Karpas-422 (cell line): ENCODE measurements at places on chromosomes 12 and 14. TPM values are rescaled to one million over a fixed set of nuclear protein-coding genes. Genes with fewer than 3 reads are reported as not detected.

Gene ENDOU
- total RNA-seq, result 1.2 and 10.7 TPM in 2 replicates

Gene AKAP5
- 0.22 and 0.56 TPM in 2 replicates for total RNA-seq

Gene TMBIM4
- total RNA-seq, result 36.1 and 151 TPM in 2 replicates

Gene LLPH
- total RNA-seq, result 5.6 and 15.3 TPM in 2 replicates

Gene ZNF385A
- 4.1 and 12.2 TPM in 2 replicates for total RNA-seq

Gene KRT77
- total RNA-seq, result not detected in 2 replicates

Gene HOXC9
- total RNA-seq, result not detected in 2 replicates

Gene MPHOSPH9
- 61.7 and 84.9 TPM in 2 replicates for total RNA-seq

Gene SIX1
- 0.18 and 0.56 TPM in 2 replicates for total RNA-seq

Gene TGFB3
- 1.7 and 10.0 TPM in 2 replicates for total RNA-seq

Gene KLRC2
- not detected in 2 replicates for total RNA-seq

Gene CATSPERB
- not detected in 2 replicates for total RNA-seq

DNA sequence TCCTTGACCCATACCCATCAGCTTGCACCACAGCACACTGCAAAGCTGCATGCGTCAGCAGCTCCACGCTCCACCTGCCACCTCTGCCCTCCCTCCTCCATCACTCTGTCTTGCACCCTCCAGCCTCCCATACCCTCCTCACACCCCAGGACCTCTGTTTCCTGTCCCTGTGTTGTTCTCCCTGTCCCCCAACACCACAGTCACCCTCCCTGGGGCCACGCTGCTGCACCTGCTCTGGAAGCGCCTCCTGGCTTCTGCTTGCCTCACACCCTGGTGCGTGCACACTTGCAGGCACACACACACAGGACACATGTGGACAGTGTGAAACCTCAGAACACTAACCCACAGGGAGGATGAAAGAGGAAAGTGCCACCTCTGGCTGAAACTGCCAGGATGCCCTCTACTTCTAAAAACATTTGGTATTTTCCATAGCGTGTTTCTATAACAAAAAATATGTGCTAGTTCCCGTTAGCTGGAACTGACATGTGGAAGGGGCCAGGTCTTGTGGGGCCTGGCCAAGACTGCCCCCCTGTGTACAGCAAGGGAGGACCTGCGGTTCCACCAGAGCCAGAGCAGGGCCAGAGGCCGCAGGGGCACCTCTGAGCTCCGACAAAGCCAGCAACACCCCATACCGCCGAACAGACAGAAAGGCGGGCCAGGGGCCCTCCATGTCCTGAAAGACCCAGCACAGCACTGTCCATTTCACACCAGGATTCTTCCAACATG, 10.0 kb downstream of the BRF1 start:
- H3K4me1 ChIP-seq, result peaks cover 14% of the 10 kb centered on the region
- no peak for DNase-seq
- H3K4me3 ChIP-seq, result no peak overlapping the region
- H3K27me3 ChIP-seq, result no peaks in the 10 kb centered on the region
- no peaks in the 10 kb centered on the region for H3K36me3 ChIP-seq

- H3K36me3 ChIP-seq, result no peaks in the 10 kb centered on the region
- no peak overlapping the region for H3K27ac ChIP-seq
- H3K27me3 ChIP-seq, result no peaks in the 10 kb centered on the region
- H3K4me1 ChIP-seq, result no peaks in the 10 kb centered on the region
- DNase-seq, result no peak
Measured at GRCh38 chr12:1346126-1346525, 248.3 kb downstream of the FBXL14 start.

GRCh38 chr14:88209273-88209672, 113.8 kb downstream of the KCNK10 start:
- no peak overlapping the region for H3K27ac ChIP-seq
- H3K27me3 ChIP-seq, result 0 out of 2 replicates have a peak, but pooled peaks cover 4% of the 10 kb centered on the region
- peak overlapping the region; percentile 34; the same call in 1 of the 2 replicates for H3K4me3 ChIP-seq
- no peaks in the 10 kb centered on the region for H3K36me3 ChIP-seq
- DNase-seq, result peak; percentile 65
- H3K4me1 ChIP-seq, result peaks cover 37% of the 10 kb centered on the region

DNA sequence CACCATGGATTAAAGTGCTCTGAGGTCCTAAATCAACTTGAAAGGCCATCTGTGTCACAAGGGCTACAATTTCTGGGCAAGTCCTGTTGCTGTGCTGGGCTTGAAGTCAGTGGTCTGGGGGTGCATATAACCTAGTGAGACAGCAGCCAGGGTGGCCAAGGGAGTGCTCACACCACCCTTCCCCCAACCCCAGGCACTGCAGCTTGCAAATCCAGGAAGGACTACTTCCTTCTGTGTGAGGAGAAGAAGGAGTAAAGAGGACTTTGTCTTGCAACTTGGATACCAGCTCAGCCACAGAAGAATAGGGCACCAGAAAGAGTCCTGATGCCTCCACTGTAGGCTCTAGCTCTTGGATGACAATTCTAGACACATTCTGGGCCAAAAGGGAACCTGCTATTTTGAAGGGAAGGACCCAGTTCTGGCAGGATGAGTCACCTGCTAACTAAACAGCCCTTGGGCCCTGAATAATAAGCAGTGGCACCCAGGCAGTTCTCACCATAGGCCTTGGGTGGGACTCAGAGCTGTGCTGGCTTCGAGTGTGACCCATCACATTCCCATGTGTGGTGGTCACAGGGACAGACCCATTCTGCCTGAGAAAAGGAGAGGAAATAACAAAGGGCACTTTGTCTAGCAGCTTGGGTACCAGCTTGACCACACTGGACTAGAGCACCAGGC, 32.6 kb upstream of the DHRS7 start:
- no peaks in the 10 kb centered on the region for H3K36me3 ChIP-seq
- no peak overlapping the region for H3K27ac ChIP-seq
- H3K4me1 ChIP-seq, result peaks cover under 1% of the 10 kb centered on the region; the same call in 1 of the 2 replicates

DNA sequence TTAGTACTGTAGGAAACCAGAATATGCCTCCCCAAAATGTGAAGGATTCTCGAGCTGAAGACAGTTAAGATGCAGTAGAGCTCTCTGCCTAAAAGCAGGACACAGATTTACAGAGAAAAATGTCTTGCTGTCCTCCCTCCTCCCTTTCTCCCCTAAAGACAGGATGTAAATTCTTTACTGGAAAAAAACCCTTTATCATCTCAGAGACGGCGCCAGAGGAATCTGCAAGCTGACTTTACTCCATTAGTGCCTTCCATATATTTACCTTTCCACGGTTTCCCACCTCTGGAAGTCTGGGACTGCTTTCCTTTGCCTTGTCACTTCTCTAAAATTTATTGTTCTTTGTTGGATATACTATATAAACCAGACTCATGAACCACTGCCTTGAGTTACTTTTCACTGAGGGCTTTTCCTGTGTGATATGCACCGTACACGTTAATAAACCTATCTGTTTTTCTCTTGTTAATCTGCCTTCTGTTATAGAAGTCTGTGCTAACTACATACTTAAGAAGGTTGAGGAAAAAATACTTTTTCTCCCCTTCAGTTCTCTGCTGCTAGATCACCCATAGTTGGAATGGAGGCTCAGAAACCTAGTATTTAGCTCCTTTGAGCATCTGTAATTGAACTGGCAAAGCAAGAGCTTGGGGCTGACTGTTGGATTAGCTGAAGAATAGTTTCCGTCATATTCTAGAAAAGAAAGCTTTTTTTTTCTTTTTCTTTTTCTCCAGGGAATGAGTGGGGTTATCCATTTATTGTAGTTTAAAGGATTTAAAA, 99.9 kb downstream of the RAD51B start:
- no peak overlapping the region for H3K27ac ChIP-seq
- no peaks in the 10 kb centered on the region for H3K36me3 ChIP-seq
- no peaks in the 10 kb centered on the region for H3K4me1 ChIP-seq
- H3K4me3 ChIP-seq, result no peak overlapping the region

DNA sequence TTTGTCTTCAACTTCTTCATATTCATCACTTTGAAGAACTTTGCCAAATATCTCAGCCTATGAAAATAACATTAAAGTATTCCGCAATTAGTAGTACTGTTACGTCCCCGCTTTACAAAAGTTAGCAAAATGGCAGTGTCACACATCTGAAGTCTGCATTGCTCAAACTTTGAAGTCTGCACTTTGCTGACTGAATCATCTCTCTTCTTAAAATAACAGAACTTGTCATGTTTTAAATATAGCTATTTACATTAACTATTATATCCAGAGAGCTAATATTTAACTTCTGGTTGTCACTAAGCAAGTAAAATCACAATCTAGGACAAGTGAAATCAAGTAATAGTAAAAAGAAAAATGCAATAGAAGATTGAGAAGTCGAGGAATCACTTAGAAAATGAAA, 34.5 kb downstream of the IPO8 start:
- H3K27ac ChIP-seq, result no peak overlapping the region
- DNase-seq, result no peak
- H3K4me1 ChIP-seq, result peaks cover 10% of the 10 kb centered on the region; the same call in 1 of the 2 replicates
- H3K27me3 ChIP-seq, result no peaks in the 10 kb centered on the region

DNA sequence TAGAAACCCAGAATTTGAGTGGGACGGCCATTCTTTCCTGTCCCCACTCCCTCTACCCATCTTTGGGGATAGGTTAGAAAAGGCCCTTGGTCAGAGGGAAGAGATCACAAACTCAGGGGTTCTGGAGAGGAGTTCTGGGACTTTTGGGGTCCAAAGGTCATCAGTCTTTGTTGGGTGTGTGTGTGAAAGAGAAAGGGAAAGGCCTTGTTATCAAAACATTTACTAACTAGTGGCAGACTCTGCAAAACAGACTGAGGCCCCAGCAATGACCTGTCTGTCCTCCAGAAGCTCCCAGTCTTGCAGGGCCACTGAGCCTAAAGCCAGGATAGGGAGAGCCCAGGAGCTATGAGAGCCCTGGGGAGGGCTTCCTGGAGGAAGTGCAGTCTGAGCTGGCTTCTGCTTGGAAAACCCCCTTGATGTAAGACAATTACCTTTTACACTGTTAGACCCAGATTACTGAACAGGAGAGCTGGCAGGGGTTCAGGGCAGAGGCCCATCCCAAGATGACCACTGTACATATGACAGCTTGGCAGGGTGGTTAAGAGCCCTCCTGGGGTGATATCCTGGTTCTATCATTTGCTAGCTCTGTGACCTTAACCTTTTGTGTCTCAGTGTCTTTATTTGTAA, 429.1 kb upstream of the CCDC196 start:
- H3K4me1 ChIP-seq, result no peaks in the 10 kb centered on the region
- DNase-seq, result no peak
- no peaks in the 10 kb centered on the region for H3K36me3 ChIP-seq
- no peaks in the 10 kb centered on the region for H3K27me3 ChIP-seq
- no peak overlapping the region for H3K4me3 ChIP-seq
- H3K27ac ChIP-seq, result no peak overlapping the region

GRCh38 chr12:27571463-27571862, 47.5 kb downstream of the PPFIBP1 start:
- H3K36me3 ChIP-seq, result no peaks in the 10 kb centered on the region
- no peaks in the 10 kb centered on the region for H3K4me1 ChIP-seq
- H3K4me3 ChIP-seq, result no peak overlapping the region
- H3K27ac ChIP-seq, result no peak overlapping the region
- H3K27me3 ChIP-seq, result no peaks in the 10 kb centered on the region

- H3K4me1 ChIP-seq, result no peaks in the 10 kb centered on the region
- peaks cover 29% of the 10 kb centered on the region; the same call in 1 of the 2 replicates for H3K36me3 ChIP-seq
- no peak for DNase-seq
- H3K4me3 ChIP-seq, result no peak overlapping the region
- no peaks in the 10 kb centered on the region for H3K27me3 ChIP-seq
- no peak overlapping the region for H3K27ac ChIP-seq
Measured at GRCh38 chr12:110316861-110317260, 35.8 kb downstream of the ATP2A2 start.

- H3K4me3 ChIP-seq, result no peak overlapping the region
- no peaks in the 10 kb centered on the region for H3K36me3 ChIP-seq
- H3K27me3 ChIP-seq, result no peaks in the 10 kb centered on the region
- DNase-seq, result no peak
Measured at GRCh38 chr14:24607081-24607480, 2.4 kb downstream of the GZMH start.

DNA sequence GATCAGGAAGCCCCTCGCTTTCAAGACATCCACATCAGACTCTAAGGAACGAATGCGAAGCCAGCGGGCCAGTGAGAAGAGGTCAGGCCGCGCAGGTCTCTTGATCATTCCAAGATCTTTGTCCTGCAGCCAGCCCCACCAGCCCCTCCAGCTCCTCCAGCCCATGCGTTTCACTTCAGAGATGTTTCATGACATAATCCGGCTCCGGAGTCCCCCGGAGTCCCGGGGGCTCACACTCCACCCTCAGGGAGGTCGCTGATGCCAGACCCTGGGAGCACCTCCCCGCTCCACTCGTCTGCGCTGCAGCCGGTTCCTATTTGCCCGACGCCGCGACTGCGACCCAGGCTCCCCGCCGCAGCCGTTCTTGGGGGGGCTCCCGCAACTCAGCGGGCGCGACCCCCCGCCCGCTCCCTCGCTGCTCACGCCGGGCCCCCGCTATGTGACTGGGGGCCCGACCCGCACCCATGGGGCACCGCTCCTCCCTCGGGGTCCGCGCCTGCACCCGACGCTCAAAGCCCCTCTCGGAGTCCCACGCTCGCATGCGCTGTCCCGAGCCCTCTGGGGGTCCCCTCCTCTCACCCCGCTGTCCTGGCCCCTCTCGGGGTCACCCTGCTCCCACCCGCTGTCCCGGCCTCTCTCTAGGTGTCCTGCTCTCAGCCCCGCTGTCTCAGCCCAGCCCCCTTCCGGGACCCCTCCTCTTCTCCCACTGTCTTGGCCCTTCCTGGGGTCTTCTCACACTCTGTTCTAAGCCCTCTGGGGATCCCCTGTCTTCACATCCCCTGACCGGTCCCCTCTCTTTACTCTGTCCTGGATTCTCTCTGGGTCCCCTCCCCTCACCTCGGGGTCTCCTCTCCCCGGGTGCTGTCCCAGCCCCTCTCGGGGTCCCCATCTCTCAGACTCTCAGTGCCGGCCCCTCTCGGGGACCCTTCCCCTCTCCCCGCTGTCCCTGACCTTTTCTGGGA, 1.1 kb downstream of the TAOK3 start:
- H3K27me3 ChIP-seq, result no peaks in the 10 kb centered on the region
- DNase-seq, result peak; percentile 65
- peaks cover 47% of the 10 kb centered on the region for H3K4me1 ChIP-seq
- peak overlapping the region; percentile 53 for H3K27ac ChIP-seq

GRCh38 chr12:597926-598568, 65.2 kb downstream of the NINJ2 start:
- no peak overlapping the region for H3K27ac ChIP-seq
- H3K27me3 ChIP-seq, result no peaks in the 10 kb centered on the region
- H3K4me3 ChIP-seq, result no peak overlapping the region
- DNase-seq, result no peak
- H3K36me3 ChIP-seq, result no peaks in the 10 kb centered on the region
- H3K4me1 ChIP-seq, result peaks cover 13% of the 10 kb centered on the region

DNA sequence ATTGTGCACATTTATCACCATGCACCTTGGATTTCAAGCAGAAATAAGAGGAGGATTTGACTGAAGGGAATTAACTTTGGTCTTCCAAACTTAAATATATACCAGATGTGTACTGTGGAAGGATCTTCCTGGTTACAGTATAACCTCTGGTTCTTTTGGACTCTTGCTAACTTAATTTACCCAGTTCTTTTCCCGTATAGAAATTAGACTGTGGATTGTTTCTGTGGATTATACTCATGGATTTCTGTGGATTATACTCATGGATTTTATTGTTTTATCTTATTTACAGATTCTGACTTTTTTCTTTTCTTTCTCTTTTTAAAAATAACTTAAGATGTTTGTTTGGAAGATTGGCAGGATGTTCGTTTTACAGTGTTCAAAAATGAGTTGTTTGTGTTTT, 215.3 kb downstream of the RAD51B start:
- H3K27me3 ChIP-seq, result no peaks in the 10 kb centered on the region
- H3K27ac ChIP-seq, result no peak overlapping the region
- H3K4me3 ChIP-seq, result no peak overlapping the region

GRCh38 chr12:47033789-47034555, 45.4 kb upstream of the PCED1B start:
- no peak overlapping the region for H3K27ac ChIP-seq
- H3K4me1 ChIP-seq, result no peaks in the 10 kb centered on the region
- H3K27me3 ChIP-seq, result no peaks in the 10 kb centered on the region
- no peaks in the 10 kb centered on the region for H3K36me3 ChIP-seq
- no peak for DNase-seq
